CD4-positive, alpha-beta T cell treated with Interferon alpha-2 for 1 hour (primary cell): ENCODE measurements at places on chromosomes 6 and 20.

- no peak for DNase-seq
Measured at GRCh38 chr20:64045346-64046011, 4.0 kb downstream of the SOX18 start.

- no peak for DNase-seq
Measured at GRCh38 chr20:15196547-15197255, 859.3 kb upstream of the FLRT3 start.

DNA sequence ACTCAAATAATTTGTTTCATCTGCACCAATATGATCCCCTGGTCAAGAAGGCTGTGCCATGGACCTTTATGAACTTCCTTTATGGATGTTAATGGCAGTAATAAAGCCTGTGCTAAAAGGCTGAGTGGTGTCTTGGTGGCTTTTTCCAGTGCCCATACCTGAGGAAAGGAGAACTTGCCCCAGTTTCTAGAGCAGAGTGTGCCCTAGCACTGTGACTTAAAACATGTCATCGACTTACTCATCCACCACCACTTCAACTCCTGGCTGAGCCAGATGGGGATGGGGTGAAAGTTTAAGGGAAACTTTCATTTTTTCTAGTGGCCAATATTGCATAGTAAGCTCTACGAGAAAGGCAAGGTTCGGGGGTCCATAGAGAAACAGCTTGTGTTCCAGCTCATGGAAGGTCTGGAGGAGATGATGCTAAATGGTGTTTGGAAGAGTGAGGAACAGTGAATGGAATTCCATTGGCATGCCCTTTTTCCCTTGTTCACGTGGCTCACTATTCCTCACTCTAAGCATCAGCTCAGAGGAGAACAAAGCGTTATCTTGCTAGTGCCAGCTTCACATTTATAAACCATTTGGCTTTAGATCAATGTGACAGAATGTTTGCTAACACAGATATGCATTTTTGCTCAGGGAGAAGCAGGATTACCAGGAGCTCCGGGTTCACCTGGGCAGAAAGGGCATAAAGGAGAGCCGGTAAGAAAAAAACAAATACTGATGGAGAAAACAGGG is 71.2 kb downstream of the COL19A1 start:
- DNase-seq = no peak

GRCh38 chr20:20259533-20259932 is 108.4 kb upstream of the INSM1 start:
- no peak for DNase-seq

- no peak for DNase-seq
Measured at GRCh38 chr6:402901-403658, 11.5 kb downstream of the IRF4 start.

- DNase-seq = peak; percentile 50
Measured at GRCh38 chr20:49245921-49246740, 26.9 kb downstream of the DDX27 start.

GRCh38 chr6:142376115-142376514 is 74.3 kb downstream of the ADGRG6 start:
- DNase-seq = no peak

GRCh38 chr6:169986848-169987498 is 235.6 kb downstream of the ERMARD start:
- no peak for DNase-seq

DNA sequence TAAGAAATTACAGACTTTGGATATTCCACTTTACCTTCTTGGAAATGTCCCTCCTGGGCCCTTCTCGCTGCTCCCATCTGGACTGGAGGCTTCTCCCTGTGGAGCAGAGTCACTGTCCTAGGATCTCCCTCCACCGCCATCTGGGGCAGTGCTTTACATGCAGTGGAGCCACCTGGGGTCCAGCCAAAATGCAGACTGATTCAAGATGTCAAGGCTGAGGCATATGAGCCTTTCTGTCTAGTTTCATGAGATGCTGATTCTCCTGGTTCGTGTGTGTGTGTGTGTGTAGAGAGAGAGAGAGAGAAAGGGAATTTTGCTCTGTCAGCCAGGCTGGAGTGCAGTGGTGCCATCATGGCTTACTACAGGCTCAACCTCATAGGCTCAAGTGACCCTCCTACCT is 14.9 kb downstream of the MICA start:
- no peak for DNase-seq
